ENCODE measurements at places on chromosomes 6 and 20. TPM values are rescaled to one million over a fixed set of nuclear protein-coding genes. Genes with fewer than 3 reads are reported as not detected.

DNA sequence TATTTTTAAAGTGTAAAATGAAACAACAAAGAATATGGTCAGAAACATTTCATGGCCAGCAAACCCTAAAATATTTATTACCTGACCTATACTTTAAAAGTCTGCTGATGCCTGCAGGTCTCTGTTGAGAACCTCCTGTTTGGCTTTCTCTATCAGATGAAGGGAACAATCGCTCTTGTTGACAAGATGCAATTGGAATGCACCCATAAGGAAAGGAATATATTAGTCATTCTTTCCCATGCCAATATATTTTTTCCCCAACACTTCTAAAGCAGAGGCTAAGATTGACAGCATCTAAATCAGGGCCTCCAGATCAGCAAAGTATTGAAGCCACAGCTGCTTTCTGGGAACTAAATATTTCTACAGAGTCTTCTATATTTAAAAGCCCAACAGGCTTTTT, 897.8 kb downstream of the EPHA7 start:
- H3K4me3 ChIP-seq = no peak overlapping the region
- DNase-seq = no peak
- no peak overlapping the region for H3K27ac ChIP-seq

GRCh38 chr6:11762794-11763459, 15.7 kb downstream of the ADTRP start:
- no peak for DNase-seq
- no peak overlapping the region for H3K27ac ChIP-seq
- H3K4me1 ChIP-seq = no peaks in the 10 kb centered on the region
- H3K36me3 ChIP-seq = no peaks in the 10 kb centered on the region
- no peaks in the 10 kb centered on the region for H3K27me3 ChIP-seq
- no peak overlapping the region for H3K4me3 ChIP-seq

DNA sequence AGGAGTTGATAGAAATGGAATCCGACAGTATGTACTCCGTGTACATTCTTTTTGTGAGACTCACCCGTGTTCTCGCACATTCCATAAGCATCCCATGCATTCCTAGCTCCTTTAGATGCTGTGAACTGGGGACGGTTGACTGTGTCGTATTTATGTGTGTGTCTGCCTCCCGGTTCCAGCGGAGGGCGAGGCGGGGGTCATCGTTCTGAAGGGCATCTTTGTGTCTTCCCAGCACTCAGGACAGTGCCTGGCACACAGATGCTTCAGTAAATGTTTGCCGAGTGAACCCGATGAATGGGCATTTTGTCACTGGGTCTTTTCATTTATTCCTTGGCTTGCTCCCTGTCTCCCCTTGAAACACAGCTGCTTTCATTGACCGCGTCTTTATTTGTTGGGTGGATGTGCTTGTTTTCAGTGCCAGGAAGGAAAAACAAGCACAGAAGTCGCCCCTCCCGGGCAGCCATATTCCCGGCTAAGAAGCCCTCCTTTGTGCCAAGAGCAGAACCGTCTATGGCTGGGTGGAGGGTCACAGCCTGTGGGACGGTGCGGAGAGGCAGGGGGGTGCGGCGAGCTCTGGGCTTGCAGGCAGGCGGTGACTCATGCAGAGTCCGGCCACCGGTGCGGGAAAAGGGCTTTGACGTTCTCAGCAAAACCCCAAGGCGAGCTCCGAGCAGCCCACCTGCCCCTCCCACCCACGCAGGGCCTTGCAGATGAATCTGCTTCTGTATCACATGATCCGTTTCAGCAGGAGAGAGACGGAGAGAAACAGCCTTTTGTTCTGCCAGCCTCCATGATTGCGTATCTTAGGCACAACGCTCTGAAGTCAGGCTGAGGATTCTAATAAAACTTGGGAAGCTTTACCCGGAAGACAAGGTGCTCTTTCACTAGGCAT, 11.2 kb upstream of the PSMG4 start:
- peak; percentile 74 for DNase-seq
- peaks cover 20% of the 10 kb centered on the region for H3K27me3 ChIP-seq
- peaks cover 11% of the 10 kb centered on the region for H3K4me1 ChIP-seq
- peak overlapping the region; percentile 49 for H3K4me3 ChIP-seq

AKAP12 gene
- total RNA-seq = 13.8 TPM

BPIFB3 gene
- total RNA-seq = not detected

PTGIS gene
- total RNA-seq = 31.5 TPM

OR2J3 gene
- not detected for total RNA-seq

DNA sequence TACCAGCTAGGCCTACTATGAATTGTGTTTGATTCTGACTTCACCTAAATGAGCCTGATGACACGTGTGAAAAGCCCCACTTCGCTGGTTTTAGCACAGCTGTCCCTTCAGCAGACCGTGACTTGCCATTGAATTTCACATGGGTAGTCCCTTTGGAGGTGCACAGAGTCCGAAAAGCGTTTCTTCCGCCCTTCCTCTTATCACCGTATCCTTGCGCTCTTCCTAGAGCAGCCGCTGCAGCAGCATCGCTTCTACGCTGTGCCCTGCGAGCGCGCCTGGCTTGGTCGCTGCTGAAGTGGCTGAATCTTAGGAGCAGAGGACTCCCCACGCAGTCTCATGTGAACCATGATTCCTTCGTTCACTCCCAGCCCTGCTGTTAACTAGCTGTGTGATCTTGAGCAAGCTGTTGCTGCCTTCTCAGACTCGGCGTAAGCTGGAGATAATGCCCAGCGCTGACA, 127.0 kb downstream of the PACRG start:
- no peaks in the 10 kb centered on the region for H3K4me1 ChIP-seq
- no peaks in the 10 kb centered on the region for H3K27me3 ChIP-seq
- H3K27ac ChIP-seq = no peak overlapping the region
- H3K36me3 ChIP-seq = no peaks in the 10 kb centered on the region
- no peak for DNase-seq
- H3K4me3 ChIP-seq = no peak overlapping the region

DNA sequence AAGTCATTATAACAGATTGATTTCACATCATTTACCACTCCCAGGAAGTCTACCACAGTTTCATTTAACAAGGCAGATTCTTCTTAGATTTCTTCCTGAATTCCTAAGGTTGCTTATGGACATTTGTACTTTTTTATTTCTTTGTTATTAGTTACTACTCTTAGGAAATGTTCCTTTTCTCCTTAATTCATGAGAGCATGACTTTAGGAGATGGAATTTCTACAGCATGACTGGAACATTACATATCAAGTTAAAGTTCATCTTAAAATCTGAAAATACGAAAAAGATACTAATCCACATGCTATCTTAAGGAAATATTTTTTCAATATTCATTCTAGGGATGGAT, 22.3 kb downstream of the CNKSR3 start:
- H3K27me3 ChIP-seq = no peaks in the 10 kb centered on the region
- H3K36me3 ChIP-seq = no peaks in the 10 kb centered on the region
- no peak for DNase-seq

DNA sequence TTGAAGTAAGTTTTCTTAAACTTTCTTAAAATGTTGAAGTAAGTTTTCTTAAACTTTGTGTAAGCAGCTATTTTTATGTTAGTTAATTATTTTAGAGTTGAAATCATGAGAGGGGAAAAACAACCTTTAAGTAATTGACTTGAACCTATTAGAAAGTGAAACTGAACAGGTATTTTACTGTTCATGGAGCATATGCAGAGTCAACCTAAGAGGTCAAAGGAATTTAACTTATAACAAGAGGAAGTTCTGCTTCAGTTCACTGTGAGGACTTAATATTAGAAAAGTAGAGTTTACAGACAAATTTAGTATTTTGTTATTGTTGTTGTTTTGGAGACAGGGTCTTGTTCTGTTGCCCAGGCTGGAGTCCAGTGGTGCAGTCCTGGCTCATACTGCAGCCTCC, 38.0 kb downstream of the CDYL start:
- DNase-seq = no peak
- no peaks in the 10 kb centered on the region for H3K27me3 ChIP-seq
- no peaks in the 10 kb centered on the region for H3K36me3 ChIP-seq
- no peak overlapping the region for H3K4me3 ChIP-seq
- no peak overlapping the region for H3K27ac ChIP-seq

All from heart left ventricle (tissue), 16 donors.